ENCODE measurements at places on chromosomes 16 and 17.

- no peak for DNase-seq
Measured at GRCh38 chr16:68468842-68469241, 20.5 kb upstream of the SMPD3 start.

- no peak for DNase-seq
Measured at GRCh38 chr16:85553436-85554113, 59.5 kb upstream of the GSE1 start.

GRCh38 chr16:70522216-70523075 is 908 bp downstream of the COG4 start:
- no peak for DNase-seq

GRCh38 chr16:27323781-27324561 is 10.2 kb downstream of the IL4R start:
- no peak for DNase-seq

- DNase-seq, result no peak
Measured at GRCh38 chr17:12664894-12665262, 812 bp upstream of the MYOCD start.

DNA sequence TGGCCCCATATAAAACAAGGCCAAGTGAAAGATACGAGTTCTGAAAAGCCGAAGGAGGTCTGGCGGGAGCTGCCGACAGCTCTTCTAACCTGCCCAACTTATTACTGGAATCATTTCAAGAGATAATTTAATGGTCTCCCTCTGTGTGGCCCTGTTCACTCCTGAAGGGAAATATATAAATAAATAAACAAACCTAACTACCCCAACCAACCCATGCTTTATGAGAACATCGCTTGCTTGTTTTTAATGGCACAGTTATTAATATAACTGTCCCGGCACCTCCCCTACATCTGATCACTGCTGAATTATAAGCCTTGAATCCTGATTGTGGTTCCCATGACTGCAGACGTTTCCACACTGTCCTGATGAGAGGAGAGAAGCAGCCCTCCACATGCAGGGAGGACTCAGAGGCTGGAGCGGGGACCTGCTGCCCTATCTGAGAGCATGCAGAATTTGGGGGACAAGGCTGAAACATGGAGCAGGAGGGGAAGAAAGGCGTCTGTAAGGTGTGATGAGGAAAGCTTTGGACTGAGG is 22.2 kb downstream of the CDK5RAP3 start:
- DNase-seq, result no peak

DNA sequence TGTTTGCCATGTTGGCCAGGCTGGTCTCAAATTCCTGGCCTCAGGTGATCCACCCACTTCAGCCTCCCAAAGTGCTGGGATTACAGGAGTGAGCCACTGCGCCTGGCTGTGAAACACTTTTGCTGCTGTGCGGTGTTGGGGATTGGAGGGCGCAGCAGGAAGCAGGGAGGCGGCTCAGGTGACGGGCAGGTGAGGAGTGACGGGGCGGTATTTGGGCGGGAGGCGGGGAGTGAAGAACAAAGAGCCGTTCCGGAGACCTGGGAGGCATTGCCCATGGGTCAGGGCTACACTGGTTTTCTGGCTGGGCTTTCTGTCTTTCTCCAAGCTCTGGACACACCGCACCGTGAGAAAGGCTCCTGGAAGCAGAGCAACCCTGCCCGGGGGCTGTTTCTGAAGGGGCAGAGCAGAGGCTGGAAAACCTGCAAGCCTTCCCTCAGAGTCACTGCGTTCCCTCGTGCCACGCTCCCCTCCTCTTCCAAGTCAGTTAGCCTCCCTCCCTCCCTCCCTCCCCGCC is 22.1 kb downstream of the CRISPLD2 start:
- no peak for DNase-seq
